ENCODE measurements at places on chromosomes 7 and 10.
A peak's percentile ranks its signal among the peaks of the same experiment; 100 is the strongest.

DNA sequence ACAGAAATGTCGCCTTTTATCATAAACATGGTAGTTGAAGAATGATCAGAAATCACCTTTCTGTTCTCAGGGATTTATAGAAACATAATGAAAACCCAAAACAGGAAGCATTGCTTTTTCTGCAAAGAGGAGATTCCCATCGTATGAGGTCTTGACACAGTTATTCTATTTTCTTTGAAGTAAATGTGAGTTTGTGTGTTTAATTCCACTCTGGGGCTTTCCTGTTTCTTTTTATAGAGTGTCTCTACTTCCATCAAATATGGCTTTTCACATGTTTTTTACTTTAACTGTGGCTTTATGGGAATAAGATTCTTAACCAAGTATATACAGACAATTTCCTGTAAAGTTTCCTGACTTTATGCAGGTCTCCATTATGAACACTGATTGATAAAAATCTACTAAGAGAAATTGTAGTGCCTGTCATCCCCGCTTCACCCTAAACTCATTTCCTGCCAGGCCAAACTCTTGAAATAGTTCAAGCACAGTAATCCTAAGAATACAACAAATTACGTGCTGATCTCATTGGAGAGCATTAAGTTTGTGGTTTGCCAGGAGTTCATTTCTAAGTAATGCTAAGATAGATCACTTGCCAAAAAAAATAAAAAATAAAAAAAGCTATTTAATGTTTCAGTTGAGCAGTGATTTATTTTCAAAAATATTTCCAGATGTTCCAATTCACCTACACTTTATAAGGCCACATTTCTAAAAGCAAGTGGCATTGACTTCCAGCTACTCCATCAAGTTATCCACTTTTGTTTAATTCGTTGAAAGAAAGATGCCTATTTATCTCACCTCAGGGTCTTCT is 52.2 kb upstream of the SEC61G start:
- DNase-seq: no peak

- DNase-seq: no peak
Measured at GRCh38 chr10:5480162-5480941, 19.0 kb downstream of the CALML5 start.

- no peak for DNase-seq
Measured at GRCh38 chr7:18210377-18210776, 182.7 kb upstream of the PRPS1L1 start.

DNA sequence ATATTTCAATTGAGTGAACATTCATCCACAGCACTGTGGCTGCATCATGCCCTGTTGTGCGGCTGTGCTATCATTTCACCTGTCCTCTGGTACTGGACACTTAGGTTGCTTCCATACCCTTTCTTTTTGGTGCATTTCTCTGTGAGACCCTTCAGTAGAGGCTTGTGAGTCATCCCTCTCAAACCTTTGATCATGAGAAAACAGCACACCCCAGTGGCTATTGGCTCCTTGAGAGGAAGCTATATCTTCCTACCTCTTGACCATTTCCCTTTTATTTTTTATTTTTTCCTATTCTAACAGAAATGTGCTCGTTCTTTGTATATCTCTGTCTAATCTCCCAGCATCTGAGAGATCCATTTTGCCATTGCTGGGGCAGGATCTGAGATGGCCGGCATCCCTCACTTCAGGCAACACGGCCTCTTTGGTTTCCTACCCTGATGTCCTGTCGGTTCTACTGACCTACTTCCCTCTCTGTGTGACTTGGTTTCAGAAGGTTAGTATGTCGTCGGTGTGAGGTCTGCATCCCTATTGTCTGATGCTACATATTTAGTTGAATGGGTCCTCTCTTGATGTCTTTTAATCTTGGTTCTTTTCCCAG is 23.8 kb upstream of the PIK3AP1 start:
- DNase-seq: no peak

GRCh38 chr7:138470391-138471157 is 10.5 kb downstream of the TRIM24 start:
- no peak for DNase-seq

- DNase-seq: no peak
Measured at GRCh38 chr7:13279854-13280435, 592.5 kb downstream of the ARL4A start.

DNA sequence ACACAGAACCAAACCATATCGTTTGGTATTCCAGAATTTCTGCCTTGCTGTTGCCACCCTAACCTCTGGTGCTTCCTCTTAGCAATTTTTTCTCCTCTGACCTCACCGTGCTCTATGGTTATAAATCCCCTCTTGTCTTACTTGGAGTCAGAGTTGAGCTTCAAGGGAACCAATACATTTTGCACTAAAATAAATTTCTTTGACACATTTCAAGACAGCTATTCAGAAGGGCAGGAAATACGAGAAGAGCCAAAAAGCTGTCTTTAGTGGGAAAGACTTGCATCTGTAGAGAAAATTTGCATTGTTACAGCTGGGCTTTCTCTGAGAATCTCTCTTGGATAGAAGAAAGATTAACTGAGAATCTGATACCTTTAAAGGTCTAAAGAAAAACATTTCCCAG is 14.5 kb upstream of the AKR1C2 start:
- no peak for DNase-seq

DNA sequence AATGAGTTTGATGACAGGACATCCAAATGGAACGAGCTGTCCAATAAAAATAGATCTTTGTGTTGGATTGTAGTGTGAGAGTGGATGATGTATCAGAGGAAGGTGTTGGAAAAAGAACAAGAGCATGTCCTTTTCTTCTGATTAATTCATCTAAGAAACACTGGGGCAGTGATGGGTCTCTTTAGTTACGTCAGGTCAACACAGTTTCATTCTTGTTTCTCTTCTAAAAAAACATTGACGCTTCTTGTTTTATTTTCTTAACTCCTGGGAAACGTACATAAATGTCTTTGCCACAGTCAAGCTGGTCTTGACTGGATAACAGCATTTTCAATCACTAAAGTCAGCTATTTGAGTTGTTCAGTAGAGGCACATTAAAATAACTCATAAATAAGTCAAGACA is 67.0 kb downstream of the PPP1R9A start:
- DNase-seq: no peak

DNA sequence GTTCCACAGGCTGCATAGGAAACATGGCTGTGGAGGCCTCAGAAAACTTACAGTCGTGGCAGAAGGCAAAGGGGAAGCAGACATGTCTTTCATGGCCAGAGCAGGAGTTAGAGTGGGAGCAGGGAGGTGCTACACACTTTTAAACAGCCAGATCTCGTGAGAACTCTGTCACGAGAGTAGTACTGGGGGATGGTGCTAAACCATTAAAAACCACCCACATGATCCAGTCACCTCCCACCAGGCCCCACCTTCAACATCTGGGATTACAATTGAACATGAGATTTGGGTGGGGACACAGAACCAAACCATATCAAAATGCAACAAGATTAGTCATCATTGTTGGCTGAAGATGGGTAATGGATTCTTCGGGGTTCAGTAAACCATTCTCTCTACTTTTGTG is 65.4 kb upstream of the PDCD4 start:
- no peak for DNase-seq

DNA sequence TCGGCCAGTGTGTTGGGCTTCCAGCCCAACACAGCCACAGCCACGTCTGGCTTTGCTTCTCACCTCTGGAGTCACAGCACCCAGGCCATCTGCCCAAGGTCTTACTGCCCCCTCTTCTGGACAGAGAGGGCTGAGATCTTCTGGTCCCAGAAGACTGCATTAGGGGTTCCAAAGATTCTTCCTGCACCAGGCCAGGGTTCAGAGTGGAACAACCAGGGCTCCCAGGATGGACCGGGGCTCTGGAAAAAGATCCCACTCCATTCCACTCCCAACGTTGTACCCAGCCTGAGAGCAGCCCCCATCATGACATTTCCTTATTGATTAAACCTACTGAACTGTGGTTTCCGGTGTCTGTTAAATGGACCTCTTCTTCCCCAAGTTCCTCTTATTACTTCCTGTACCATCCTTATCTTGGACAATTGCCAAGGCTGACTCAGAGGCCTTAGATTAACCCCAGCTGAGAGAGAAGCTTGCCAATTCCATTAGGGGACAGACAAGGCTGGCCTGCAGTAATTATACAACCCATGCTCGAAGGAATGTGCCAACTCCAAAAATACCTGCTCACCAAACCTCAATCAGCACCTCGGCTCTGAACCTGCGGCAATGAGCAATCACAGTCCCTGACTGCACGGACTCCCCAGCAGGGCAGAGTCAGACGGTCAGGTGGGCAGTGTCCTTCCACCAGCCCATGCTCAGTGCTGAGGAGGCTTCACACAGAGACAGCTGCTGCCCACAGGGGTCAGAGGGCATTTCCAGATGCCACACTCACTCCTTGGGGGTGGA is 47.9 kb upstream of the NPFFR1 start:
- peak; percentile 54 for DNase-seq

DNA sequence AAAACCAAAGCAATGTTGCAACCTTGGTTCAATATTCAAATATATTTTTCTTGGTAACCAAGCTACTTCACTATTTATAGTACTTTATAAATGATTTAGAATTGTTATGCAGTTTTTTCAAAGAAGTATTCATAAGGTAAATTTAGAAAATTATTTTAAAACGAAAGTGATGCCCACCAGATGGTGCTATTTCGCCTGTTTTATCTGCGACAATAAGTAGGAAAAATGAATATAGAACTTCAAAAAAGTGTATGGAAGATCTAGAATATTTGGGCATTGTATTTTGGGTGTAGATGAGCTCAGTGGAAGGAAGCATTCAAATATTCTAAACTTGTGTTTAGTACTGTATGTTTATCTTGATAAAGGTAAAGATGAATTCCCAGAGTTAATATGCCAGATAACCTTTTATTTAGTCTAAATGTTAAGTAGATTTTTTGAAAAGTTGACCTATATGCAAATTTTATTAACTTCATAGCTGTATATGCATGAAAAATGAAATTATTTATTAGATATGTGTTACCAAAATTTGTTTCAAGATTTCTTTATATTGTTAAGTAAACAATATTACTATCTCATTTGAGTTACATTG is 93.2 kb downstream of the ADK start:
- DNase-seq: peak; percentile 23

GRCh38 chr10:75565286-75566251 is 134.1 kb downstream of the LRMDA start:
- no peak for DNase-seq

- DNase-seq: no peak
Measured at GRCh38 chr7:84251277-84251781, 56.7 kb upstream of the SEMA3A start.

DNA sequence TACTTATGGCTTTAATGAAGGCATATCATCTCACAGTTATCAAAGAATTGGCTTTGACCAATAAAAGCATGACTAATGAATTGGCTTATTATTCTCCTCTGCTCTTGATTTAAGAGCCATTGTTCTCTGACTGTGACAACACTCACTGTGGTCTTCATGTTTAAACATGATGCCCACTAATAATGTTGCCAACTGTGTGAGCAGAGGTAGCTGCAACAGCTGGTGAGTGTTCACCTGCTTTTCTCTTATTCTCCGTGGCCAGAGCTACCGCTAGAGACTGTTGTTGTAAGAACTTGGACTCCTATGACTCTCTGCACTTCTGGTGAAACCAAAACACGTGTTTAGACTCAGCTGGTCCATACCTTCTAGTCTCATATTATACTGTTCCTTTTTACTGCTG is 335.9 kb downstream of the XPNPEP1 start:
- DNase-seq: no peak

DNA sequence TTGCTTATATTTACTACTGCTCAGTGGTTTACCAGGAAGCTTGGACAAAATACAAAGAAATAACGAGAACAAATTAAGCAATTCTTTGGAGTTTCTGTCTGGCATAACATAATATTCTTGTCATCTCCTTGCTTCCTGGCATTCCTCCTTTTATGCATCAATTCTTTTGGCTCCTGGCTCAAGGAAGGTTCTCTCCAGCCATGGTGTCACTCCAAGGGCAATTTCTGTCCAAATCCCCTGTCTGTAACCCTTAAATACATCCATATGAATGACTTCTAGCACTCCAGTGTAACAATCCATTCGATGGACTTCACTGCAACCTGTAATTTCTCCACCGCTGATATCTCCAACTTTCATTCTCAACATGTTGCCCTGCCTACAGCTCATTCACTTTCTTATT is 617.7 kb upstream of the ANKRD30A start:
- no peak for DNase-seq

- DNase-seq: no peak
Measured at GRCh38 chr7:136230210-136230609, 253.1 kb upstream of the MTPN start.

- no peak for DNase-seq
Measured at GRCh38 chr7:55485501-55486191, 86.7 kb downstream of the VOPP1 start.

DNA sequence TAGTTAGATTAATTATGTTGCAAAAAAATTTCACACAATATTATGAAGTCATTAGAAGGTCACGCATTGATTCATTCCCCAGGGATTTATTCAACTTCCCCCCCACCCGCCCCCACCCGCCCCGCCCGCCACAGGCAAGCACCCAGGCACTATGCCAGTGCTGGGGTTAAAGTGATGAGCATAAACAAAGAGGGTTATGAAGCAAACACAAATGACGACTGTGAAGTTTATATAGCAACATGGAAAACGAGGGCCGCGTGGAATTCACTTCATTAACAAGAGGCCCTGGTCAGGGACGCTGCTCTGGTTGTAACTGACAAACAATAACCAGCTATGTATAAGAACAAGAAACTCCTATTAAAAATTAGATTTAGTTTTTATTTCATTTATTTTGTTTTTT is 656.5 kb upstream of the COBL start:
- no peak for DNase-seq

- no peak for DNase-seq
Measured at GRCh38 chr10:122154545-122155366, 116.3 kb upstream of the BTBD16 start.

DNA sequence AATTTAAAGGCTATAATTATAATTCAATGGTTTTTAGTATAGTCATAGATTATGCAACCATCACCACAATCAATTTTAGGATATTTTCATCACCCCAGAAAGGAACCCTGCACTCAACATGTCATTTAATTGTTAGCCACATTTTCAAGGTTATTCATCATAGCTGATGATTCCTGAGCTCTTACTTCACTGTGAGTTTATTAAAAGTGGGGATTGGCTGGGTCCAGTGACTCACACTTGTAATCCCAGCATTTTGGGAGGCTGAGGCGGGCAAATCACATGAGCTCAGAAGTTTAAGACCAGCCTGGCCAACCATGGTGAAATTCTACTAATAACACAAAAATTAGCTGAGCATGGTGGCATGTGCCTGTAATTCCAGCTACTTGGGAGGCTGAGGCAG is 787 bp downstream of the CCL26 start:
- DNase-seq: no peak

GRCh38 chr7:20030915-20031362 is 186.2 kb downstream of the MACC1 start:
- no peak for DNase-seq
